ENCODE measurements at places on chromosomes 4 and X.

DNA sequence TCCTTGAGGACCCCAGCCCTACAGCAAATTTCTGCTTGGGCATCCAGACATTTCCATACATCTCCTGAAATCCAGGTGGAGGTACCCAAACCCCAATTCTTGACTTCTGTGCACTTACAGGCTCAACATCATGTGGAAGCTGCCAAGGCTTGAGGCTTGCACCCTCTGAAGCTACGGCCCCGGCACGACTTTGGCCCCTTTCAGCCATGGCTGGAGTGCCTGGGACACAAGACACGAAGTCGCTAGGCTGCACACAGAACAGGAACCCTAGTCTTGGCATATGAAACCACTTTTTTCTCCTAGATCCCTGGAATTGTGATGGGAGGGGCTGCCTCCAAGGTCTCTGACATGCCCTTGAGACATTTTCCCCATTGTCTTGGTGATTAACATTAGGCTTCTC lies 1417.7 kb downstream of the ARAP2 start:
- DNase-seq, result no peak

DNA sequence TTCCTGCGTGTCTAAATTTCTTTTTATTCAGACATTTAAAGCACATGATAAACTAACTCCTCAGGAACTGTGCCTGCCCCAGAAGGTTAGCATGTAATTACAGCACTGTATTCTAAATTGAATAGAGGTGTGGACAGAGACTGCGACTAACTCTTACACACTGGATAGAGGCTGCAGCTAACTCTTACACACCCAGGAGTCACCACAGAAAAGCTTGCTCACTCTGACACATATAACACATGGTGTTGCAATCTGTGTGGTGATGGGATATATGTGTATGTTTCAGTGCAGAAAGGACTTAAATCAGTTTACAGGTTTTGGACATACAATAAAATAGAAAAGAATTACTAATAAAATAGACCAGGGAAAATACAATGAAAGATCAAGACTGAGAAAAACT lies 41.5 kb downstream of the SMAD1 start:
- DNase-seq, result no peak

- DNase-seq, result no peak
These were observed 68.7 kb upstream of the TAB3 start for GRCh38 chrX:30957753-30958152.

DNA sequence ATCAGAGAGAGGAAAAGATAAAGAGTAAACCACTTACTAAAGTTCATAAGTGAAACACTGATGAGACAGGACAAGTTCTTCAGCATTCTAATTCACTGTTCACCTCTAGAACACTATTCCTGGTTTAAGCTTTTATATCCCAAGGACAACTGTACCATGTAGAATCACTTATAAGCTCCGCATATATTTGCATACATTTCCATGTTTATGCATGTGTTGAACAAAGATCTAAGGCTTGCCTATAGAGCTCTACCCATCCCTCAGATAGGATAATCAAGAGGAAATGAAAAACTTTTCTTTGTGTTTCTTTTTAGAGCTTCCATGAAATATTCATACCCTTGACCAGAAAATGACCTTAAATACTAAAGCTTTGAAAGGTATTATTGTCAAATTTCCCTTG lies 156.9 kb upstream of the BMP3 start:
- no peak for DNase-seq

DNA sequence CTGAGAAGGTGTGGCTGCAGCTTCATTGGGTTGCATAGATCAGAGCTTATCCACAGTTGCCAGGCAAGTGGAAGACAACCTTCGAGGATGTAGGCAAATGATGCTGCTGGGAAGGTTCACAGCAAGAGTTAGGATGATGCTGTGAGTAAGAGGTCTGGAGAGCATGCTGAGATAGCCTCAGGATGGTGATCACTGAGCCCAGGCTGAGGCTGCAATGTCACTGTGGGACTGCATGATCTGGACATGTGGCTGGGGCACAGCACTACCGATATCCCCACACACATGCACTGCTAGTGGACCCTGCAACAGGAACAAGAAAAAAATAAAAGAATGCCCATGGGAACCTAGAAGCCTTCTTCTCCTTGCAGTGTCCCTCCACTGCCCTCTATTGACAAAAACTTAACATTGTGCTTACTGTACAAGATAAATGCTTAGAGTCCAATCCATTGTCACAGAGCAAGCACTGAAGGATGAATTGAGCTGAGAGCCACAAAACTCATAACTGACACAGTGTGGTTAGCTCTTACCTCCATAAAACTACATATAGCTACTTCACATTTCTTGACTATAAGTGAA lies 105.6 kb downstream of the CNKSR2 start:
- DNase-seq, result no peak

DNA sequence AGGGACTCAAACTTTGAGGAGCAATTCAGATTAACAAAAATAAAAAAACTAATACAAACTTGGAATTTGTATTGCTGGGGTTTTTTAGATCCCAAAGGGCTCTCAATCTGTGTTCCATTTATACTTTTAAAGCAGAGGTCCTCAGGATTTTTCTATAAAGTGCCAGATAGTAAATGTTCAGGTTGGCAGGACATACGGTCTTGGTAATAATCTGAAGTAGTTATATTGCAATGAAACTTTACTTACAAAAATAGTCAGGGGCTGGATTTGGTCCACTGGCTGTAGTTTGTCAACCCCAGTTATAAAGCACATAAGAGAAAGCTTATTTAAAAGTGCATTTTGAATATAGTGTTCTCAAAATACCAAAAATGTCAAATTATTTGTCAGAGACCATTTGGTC lies 164.1 kb upstream of the CTSO start:
- DNase-seq, result no peak

GRCh38 chr4:82415922-82416365 lies 14.3 kb downstream of the HNRNPDL start:
- DNase-seq, result no peak

GRCh38 chr4:8920289-8920965 lies 48.8 kb upstream of the HMX1 start:
- DNase-seq, result no peak

DNA sequence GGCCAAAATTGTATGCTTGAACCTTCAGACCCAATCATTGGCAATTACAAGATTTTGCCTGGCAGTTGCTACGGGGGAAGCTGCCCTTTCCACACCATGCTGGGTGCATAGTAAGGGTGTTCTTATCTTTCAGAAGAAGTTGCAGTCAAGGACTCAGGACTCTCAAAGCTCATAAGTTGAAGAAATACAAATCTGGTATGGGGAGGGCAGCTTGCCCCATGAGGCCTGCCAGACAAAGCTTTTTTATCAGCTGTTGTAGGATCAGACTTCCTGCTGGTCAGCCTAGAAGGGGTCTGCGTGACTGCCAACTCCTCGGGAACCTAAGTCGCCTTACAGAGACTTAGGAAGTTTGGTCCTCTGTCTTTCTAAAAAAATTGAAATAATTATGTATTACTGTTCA lies 174.9 kb upstream of the TECRL start:
- no peak for DNase-seq

DNA sequence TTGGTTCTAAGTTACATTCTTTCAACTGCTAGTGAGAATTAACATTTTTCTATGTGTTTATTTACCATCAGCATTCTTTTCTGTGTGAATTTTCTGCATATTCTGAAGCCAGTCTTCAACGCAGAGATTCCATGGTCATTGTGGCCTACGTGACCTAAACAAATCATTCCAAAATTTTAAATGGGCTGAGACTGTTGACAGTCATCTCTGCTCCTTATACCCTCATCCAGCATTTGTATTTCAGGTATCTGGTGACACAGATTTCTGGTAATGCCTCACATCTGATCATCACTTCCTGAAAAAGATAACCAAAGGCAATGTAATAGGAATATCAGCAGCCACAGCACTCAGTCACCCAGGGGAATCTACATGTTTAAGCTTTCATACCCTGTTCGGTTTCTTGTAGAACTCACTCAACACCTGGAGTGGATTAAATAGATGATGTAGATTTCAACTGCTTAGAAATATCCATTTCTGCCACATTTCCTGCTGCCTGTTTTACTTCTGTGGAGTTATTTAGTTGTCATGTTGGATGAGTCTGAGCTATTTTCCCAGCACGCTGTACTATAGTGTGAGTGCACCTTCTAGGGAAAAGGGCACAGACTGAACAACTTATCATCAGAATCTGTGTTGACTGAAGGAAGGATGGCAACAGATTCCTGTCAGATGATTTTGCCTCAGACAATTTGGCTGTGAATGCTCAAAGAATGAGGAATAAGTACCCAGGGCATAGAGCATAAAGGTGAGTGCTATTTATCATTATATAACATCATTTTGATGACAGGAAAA lies 73.0 kb upstream of the HPGD start:
- no peak for DNase-seq

GRCh38 chr4:74549936-74550335 lies 105.0 kb downstream of the AREG start:
- DNase-seq, result no peak
